GM13977 (cell line): ENCODE measurements at places on chromosomes 12 and 14.

DNA sequence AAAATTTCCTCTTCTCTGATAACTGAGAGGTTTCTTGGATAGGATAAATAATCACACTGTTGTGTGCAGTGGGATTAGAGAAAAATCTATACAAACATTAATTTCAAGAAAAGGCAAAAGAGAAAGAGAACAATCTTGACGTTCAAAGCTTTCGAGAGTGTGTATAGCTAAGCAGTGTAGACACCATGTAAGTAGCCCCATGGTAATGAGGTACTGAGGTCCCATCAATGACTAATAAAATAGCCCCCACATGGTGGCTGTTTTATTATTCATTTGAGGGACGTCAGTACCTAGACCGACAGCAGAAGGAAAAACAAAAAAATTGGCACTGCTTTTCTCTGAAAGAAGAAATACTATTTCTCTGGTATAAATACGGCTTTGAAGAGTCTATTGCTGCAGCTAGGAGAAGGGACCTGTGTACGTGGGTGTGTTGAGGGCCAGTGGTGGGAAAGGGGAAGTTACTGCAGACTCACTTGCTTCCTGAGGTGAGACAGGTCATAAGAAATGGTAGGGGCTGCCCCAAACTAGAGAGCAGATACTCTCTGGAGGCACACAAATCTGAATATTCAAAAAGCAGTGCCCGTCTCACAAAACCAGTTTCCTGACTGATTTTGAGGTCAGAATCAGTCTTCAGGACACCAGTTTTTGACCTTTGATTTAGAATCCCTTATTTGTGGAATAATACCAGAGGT, 339.8 kb downstream of the EMP1 start:
- DNase-seq: peak; percentile 64

GRCh38 chr14:22226381-22226780, 362.6 kb downstream of the DAD1 start:
- no peak for DNase-seq

DNA sequence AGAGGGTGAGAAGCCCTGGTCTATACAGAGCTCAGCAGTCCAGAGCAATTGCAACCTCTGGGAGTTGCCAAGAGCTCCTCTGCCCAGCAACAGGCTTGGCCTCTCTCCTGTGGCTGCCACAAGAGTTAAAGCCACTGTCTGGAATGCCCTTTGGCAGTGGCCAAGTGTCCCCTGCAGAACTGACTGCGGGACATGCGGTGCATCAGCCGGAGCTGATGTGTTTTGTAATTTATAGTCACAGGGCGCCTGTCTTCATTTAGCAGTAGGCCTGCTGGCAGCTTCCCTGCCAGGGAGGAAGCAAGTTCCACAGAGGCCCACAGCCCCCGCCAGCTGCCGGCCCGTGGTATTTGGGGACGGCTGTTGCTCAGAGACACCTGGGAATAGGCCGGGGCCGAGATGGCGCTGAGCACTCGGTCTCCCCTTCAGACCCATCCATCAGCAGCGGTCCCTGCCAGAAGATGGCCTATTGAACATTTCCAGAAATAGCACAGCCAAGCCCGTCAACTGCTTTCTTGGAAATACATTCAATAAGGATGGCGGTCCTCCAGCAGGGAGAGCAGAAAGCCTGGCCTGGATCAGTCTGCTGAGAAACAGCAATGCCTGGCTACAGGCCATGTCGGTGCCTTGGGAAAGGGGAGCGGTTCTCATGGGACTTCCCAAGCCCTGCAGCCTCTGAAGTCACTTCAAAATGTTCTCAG, 217.4 kb downstream of the CRADD start:
- DNase-seq: no peak

DNA sequence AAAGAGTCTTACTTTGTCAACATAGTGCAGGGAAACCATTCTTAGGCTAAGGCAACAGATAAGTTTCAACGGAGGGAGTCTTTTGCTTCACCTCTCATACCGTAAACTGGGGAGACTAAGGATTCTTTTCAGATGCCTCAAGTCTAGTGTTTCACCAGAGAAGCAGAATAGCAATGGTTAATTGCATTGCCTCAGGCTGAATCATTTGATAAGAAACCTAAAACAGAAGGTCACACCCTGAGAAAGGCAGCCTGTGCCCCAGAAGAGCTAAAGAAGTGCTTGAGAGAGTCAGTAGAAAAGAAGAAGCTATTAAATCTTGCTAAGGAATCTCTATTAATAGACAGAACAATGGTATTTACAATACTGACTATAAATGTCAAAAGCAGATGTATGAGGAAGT, 21.8 kb upstream of the ATXN7L3B start:
- DNase-seq: no peak

GRCh38 chr12:27207615-27208413, 36.3 kb upstream of the STK38L start:
- peak; percentile 55 for DNase-seq

- DNase-seq: no peak
These were observed 6.3 kb downstream of the FLRT2 start for GRCh38 chr14:85535991-85536832.

- peak; percentile 91 for DNase-seq
These were observed at the start of gene ZDHHC17 for GRCh38 chr12:76763746-76764675. Gene ZDHHC17, plus strand, starts transcription at chr12:76764115. Its CDS starts 122 bp downstream, at chr12:76764237.

GRCh38 chr14:64196056-64196455, 98.1 kb downstream of the ESR2 start:
- no peak for DNase-seq

- DNase-seq: no peak
These were observed 38.8 kb downstream of the FAM222A start for GRCh38 chr12:109752117-109753053.

- no peak for DNase-seq
These were observed 33.1 kb downstream of the IRF2BPL start for GRCh38 chr14:76995279-76996035.

GRCh38 chr12:110037315-110037714, 11.0 kb downstream of the C12orf76 start:
- no peak for DNase-seq

DNA sequence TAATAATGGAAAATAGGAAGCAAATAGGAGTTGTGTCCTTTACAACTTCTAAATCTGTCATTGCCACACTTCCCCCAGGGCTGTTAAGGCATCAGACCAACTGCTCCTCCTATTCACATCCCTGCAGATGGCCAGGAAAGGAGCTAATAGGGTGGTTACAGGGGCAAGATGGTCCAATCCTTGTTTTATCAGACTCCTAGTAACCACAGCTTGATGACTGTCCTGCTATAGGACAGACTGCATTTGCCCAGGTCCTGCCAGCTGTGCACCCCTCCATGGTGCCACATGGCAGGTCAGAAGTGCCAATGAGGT, 10.9 kb upstream of the KRT2 start:
- DNase-seq: no peak

GRCh38 chr12:51860986-51861385, 12.5 kb upstream of the FIGNL2 start:
- no peak for DNase-seq

DNA sequence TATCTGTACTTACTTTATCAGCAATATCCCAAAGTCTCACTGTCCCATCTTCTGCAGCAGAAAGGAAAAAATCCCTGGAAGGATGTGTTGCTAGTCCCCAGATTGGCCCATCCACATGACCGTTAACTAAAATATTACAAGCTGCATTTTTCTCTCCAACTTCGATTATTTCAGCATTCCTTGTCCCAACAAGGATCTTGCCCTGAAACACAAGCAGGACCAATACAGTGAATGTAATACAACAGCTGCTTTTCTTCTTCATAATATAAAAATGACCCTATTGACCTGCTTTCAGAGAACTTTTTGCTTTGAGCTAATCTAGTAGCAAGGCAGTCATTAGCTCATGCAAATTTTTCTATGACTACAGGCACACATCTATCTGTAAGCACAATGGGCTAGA, 58.3 kb downstream of the ZC3H14 start:
- DNase-seq: no peak

GRCh38 chr12:6143303-6143675, 18.8 kb upstream of the VWF start:
- DNase-seq: no peak

GRCh38 chr12:69509904-69510827, 40.0 kb downstream of the FRS2 start:
- no peak for DNase-seq

DNA sequence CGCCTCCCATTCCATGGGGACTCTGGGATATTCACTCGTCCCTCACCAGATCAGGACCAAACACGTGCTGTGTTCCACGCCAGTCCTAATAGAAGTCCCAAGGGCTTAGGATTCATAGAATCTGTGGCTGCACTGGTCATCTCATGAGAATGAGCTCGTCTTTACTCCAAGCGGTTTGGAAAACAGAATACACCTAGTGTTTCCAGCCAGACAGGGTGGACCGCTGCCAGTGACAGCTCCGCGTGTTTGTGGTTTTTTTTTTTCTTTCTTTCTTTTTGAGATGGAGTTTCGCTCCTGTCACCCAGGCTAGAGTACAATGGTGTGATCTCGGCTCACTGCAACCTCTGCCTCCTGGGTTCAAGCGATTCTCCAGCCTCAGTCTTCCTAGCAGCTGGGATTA, 75.1 kb downstream of the GLT1D1 start:
- DNase-seq: no peak
